ENCODE measurements at places on chromosomes 6 and 20.

GRCh38 chr6:159727717-159728445 lies 575 bp downstream of the WTAP start:
- no peak for DNase-seq

GRCh38 chr20:43722153-43722505 lies 4.7 kb downstream of the GTSF1L start:
- no peak for DNase-seq

- no peak for DNase-seq
These were observed 61.9 kb downstream of the KCNQ5 start for GRCh38 chr6:72683797-72684196.

GRCh38 chr6:21476112-21476511 lies 117.4 kb upstream of the SOX4 start:
- DNase-seq = no peak

DNA sequence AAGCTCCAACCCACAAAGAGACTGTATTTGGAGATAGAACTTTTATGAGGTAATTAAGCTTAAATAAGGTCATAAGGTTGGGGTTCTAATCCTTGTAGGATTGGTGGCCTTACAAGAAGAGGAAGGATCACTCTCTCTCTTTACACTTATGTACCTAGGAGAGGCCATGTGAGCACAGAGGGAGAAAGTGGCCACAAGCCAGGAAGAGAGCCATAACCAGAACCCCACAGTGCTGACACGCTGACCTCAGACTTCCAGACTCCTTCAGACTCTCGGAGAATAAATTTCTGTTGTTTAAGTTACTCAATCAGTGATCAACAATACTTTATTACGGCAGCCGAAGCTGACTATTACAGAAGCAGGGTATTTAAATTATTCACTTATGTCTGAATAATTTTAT lies 430.5 kb upstream of the EPHA7 start:
- DNase-seq = no peak

DNA sequence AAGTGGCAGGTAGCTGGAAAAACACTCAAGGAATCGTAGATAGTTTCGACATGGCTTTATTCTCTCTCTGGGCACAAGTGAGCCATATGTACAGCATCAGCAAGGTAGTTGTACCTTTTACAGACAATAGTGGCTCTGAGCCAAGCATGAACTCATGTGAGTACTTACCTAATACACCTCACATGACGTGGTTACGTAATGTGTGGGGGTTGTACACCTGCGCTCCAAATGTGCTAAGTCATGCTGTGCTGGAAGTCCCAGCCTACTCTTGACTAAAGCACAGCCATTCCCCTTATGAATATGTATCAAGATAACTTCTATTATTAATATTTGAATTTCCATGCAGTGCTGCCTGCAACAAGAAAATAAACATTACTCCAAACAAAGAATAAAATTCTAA lies 78.8 kb upstream of the HMGN3 start:
- DNase-seq = no peak

GRCh38 chr20:63542031-63542559 lies 4.9 kb upstream of the PTK6 start:
- no peak for DNase-seq

- DNase-seq = no peak
These were observed 264.3 kb upstream of the PLN start for GRCh38 chr6:118283766-118284165.

- DNase-seq = no peak
These were observed 2.1 kb downstream of the COL12A1 start for GRCh38 chr6:75203721-75204120.

DNA sequence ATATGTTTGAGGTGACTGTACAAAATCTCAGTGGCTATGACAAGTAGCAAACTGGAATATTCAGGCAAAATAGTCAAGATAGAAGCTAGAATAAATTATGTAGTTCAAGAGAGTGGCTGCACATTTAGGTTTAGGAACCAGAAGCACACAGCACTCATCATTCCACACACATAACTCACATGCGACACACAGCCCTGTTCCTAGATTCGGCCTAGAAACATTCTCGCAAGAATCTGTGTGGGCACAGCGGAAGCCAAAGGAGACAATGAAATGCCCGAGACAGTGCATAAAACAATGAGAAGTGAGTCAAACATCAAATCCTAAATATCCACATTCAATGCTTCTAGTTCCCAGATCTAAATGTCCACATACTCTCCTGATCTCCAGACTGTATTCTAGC lies 9.5 kb upstream of the SUPT3H start:
- DNase-seq = no peak

DNA sequence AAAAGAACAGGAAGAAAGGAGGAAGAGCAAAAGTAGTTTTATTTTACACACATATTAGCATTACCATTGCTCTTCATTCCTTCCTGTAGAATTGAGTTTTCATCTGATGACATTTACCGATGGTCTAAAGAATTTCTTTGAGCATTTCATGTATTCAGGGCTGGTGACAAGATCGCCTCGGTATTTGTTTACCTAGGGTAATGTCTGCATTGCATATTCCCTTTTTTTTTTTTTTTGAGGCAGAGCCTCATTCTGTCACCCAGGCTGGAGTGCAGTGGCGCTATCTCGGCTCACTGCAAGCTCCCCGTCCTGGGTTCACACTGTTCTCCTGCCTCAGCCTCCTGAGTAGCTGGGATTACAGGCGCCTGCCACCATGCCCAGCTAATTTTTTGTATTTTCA lies 19.3 kb downstream of the RAB22A start:
- DNase-seq = no peak

DNA sequence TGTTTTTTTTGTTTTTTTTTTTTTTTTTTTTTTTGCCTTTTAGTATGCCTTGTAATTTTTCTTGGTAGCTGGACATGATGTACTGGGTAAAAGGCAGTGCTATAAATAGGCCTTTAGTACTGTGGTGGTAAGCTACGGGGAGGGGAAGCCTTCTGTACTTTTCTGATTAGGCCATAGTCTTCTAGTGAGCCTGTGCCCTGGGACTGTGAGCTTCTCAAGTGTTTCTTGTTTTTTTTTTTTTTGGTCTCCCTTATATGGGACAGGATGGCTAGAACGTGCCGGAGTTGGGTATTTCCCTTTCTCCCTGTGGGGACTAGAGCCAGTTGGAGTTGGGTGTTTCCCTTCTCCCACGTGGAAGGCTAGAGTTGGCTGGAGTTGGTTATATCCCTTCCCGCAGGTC lies 59.4 kb upstream of the PRELID3B start:
- DNase-seq = no peak
